GM12878 (cell line): ENCODE measurements at places on chromosomes 11 and 22. TPM values are rescaled to one million over a fixed set of nuclear protein-coding genes. Genes with fewer than 3 reads are reported as not detected.

- no peak for DNase-seq
Measured at GRCh38 chr11:4093519-4094347, 866 bp upstream of the RRM1 start.

GRCh38 chr11:61507962-61508861 is at the start of gene LRRC10B:
Gene LRRC10B (plus strand): TSS chr11:61508749. CDS start chr11:61508999, 250 bp downstream.
- DNase-seq = no peak

GRCh38 chr22:17369439-17370025 is at the start of gene CECR2:
Gene CECR2 (plus strand): TSS chr22:17369460. CDS start chr22:17369784, 324 bp downstream.
- DNase-seq = no peak

DNA sequence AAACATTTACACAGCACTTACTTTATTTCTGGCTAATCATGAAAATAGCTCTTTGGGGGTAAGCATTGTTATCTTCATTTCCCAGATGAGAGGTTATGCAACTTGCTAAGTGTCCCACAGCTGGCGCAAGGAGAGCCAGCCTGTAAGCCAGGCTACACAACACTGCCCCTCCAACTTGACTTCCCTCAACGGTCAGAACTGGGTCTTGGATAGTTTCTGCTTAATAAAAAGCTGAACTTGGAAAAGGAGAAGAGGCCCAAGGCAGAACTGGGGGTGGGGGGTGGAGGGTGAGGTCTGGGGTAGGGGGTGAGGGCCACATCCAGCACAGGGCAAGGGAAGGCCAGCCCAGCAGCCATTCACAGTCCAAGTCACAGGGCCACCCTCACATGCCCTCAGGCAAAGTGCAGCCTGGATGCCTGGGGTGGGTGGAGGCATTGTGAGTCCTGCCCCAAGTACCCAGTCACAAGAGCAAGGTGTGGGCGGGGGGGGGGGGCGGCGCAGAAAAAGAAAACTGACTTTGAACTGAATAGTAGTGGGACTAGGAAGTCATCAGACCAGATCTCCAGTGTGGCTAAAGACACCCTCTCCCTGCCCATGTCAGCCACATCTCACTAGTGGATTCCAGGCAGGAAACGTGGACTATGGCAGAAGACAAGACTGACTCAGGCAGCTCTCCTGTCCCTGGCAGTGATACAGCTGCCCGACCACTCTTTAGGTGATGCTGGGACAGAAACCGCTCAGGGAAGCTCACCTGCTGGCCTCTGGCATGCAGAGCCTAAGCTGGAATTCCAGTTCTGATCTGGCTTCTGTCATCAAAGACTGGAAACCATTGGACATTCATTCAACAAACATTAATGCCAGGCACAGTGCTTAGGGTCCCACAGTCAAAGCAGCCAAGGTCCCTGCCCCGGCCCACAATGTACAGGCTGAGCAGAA is 52.4 kb downstream of the PACSIN2 start:
- no peak for DNase-seq

GRCh38 chr11:61369372-61370348 is 7.5 kb downstream of the TMEM138 start:
- peak; percentile 77 for DNase-seq

DNA sequence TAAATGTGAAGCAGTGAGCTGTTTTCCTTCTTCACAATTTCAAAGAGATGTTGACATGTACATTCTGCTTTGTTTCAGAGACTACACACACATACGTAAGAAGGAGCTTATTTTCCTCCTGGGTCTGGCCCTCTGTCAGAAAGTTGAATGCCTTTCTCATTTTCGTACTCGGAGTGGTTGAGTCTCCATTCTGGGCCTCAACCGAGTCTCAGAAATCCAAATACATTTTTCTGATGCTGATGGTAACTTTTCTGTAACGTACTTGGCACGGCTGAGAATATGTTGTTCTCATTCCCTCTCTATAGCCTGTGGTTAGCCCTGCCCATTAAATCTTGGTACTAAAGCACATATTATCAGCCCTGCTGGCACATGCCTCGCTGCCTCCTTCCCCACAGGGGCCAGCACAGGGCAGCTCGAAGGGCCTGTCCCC is 25.3 kb downstream of the PARVA start:
- no peak for DNase-seq

DNA sequence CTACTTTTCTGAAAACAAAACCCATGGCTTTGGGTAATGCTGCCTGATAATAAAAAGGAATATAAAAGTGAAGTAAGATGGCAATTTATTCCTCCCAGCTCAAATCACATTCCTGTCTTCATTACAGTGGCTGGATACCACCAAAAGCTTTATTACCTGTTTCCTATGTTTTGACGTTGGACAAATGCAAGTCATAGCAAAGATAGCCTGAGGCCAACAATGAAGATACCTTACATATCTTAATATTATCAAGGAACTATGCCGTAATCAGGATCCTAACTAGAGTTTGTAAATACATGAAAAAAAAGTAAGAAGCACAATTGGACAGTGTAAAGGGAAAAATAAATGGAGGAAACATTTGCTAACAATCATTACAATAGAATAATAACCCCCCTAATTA is 202.4 kb downstream of the SOX6 start:
- DNase-seq = no peak

DNA sequence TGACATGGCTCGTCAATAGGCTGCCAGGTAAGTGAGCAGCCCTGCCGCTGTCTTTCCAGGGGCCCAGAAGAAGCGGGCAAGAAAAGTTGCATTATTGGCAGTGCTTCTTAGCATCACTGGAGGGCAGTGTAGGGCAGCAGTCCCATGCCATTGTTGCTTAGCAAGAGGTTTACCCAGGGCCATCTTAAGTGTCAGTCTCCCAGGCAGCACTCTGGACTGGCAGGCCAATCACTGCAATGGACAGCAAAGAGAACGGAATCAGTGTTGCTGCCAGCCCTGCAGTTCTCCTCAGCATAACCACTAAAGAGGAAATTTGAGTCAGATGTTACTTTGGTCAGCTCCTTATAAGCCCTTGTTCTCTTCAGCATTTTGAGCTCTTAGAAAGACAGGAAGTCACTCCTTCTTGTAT is 13.4 kb upstream of the GRK2 start:
- no peak for DNase-seq

DNA sequence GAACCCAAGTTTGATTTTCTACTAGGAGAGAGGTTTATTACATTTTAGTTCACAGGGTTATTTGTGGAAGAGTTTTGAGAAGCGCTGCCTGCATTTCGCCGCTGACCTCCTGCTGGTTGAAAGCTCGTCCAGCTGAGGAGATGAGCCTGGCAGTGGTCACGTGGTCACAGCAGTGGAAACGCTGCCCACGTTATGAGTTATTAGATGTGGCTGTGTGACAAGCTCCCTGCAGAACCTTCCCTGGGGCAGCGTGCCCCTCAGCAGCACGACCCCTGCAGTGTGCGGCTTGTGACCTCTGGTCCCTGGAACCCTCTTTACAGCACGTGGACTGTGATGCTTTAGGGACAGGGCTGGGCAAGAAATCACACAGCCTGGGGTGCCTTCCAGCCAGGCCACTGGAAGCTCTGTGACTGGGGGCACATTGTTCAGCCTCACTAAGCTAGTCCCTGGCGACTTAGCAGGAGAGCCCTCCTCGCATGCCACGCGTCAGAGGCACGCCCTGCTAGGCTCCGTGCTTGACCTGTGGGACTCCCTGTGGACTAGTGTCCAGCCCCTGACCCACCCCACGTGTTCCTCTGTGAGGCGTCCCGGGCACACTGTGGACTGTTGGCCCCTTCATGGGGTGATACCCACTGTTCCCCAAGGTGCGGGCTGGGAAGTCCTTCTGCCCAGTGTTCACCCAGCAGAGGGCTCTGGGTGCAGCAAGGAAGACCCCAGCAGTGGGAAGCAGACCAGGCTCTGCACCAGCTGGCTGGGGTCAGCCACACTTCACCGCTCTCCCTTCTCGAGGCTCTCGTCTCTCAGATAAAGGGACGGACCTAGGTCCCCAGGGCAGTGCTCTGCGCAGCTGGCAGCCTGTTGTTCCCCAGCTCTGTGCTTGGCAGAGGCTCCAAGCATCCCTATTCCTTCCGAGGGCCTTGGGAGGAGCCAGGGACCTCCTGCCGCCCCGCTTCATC is 349.5 kb downstream of the TBC1D22A start:
- no peak for DNase-seq

DNA sequence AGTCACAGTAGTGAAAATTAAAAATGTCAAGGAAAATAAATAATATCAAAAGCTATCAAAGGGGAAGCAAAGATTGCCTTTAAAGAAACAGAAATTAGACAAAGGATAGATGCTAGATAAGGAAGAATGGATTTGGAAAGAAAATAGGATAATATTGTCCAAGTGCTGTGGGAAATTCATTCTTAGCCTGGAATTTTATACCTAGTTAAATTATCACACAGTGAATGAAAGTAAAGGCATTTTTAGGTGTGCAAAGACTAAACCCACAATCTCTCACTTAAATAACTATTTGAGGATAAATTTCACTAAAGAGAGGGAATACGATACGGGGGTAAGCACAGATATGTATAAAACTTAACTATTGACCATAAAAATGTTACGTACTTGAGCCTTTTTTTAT is 511.1 kb downstream of the TMEM135 start:
- DNase-seq = no peak

- no peak for DNase-seq
Measured at GRCh38 chr11:95485115-95485900, 254.3 kb upstream of the SESN3 start.

GRCh38 chr22:42958937-42959336 is 56.0 kb downstream of the PACSIN2 start:
- no peak for DNase-seq

GRCh38 chr22:19085233-19085718 is 36.9 kb downstream of the DGCR2 start:
- no peak for DNase-seq

DNA sequence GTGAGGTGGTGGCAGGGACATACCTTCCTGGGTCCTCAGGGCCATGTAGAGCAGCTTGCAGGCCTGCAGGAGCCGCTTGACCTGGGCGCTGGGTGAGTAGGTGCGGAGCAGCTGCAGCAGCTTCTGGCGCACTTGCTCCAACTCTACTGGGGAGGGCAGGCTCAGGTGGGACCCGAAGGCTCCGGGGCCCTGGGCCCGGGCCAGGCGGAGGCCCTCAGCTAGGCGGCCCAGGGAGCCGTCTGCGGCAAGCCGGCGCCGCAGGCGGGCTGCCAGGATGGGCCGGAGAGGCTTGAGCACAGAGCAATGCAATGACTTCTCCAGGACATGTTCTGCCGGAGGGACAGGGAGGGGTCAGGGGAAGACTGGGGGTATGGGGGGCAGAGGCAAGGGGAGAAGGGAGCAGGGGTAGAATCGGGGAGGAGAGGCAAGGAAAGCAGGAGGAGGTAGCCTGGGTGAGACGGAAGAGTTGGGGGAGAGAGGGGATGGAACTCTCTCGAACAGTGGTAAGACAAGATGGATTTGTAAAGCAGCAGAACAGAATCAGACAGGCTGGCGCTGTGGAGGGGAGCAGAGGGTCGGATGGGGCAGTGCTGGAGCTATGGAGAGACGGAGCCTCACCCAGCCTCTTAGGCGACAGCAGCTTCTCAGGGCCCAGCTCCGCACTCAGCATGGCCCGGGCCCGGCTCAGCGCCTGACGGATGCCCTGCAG is 2.2 kb downstream of the RIN1 start:
- DNase-seq = no peak

GRCh38 chr11:48020092-48020755 is 39.9 kb downstream of the PTPRJ start:
- DNase-seq = peak; percentile 66

- no peak for DNase-seq
Measured at GRCh38 chr11:35664977-35665441, 2.4 kb downstream of the TRIM44 start.

- DNase-seq = no peak
Measured at GRCh38 chr11:93542811-93543229, 371 bp downstream of the SMCO4 start.

DNA sequence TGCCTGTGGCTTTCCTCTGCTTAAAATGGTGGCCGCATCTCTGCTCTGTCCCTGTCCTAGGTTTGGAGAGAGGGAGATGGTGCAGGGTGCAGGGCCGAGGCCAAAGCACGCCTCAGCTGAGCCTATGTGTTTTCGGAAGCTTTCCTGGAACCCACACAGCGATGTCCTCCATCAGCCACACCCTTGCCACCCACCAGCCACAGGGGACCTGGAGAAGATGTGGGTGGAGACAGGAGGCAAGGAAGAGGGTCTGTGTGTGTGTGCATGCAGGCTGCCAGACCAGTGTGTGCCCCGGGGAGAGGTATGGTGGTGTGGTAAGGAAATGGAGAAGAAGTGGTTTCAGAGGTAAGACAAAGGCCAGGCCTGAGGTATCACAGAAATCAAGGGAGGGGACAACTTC is 155.7 kb downstream of the TBC1D22A start:
- DNase-seq = no peak

GRCh38 chr11:68632802-68633201 is 51.5 kb upstream of the GAL start:
- no peak for DNase-seq

DNA sequence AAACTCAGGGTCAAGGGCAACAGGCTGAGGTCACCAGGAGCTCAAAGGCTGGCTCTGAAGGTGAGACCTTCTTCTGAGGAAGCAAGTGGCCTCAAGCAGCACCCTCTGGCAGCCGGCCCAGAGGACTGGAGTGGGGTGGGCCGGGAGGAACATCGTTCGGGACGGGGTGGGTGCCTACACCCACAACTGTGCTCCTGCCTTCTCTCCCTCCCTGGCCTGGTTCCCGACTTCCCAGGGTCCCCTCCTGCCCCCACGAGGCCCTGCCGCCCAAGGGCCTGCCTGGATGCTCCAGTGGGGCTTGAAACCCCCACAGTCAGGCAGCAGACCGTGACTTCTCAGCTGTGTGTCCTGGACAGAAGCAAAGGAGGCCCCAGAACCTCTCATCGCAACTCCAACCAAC is 195.7 kb downstream of the IGLL1 start:
- no peak for DNase-seq

GRCh38 chr11:61844909-61845565 is 16.9 kb downstream of the FADS2 start:
- no peak for DNase-seq

DNA sequence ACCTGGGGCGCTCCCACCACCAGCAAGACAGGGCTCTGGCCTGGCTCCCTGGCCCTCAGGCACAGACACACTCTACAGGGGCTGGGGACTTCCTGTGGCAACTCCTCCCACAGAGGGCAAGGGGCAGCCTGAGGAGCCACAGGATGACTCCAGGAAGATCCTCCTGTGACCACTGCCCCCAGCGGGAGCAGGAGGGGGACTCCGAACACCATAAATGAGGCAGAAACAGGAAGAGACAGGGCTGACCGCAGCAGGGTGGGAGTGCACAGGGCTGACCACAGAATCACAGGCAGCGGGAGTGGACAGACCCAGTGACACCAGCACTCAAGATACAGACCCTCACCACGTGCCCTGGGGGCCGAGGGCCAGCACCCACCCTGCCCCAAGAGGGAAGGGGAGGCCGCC is 10.8 kb downstream of the ARAP1 start:
- no peak for DNase-seq

The OR52I1 gene
- not detected in 2 replicates for total RNA-seq

The ASPHD2 gene
- total RNA-seq = 10.6 TPM in 2 replicates

The ROBO4 gene
- 0.21 TPM in 1 of 2 replicates, not detected in the other for total RNA-seq

The AIFM3 gene
- 0.26 and 0.40 TPM in 2 replicates for total RNA-seq

The DGAT2 gene
- total RNA-seq = 19.5 and 21.0 TPM in 2 replicates

The SMIM35 gene
- total RNA-seq = not detected in 2 replicates
